ENCODE measurements at places on chromosomes 6 and 20.

- no peak for DNase-seq
Observed at GRCh38 chr6:143009851-143010250, 50.8 kb upstream of the AIG1 start.

DNA sequence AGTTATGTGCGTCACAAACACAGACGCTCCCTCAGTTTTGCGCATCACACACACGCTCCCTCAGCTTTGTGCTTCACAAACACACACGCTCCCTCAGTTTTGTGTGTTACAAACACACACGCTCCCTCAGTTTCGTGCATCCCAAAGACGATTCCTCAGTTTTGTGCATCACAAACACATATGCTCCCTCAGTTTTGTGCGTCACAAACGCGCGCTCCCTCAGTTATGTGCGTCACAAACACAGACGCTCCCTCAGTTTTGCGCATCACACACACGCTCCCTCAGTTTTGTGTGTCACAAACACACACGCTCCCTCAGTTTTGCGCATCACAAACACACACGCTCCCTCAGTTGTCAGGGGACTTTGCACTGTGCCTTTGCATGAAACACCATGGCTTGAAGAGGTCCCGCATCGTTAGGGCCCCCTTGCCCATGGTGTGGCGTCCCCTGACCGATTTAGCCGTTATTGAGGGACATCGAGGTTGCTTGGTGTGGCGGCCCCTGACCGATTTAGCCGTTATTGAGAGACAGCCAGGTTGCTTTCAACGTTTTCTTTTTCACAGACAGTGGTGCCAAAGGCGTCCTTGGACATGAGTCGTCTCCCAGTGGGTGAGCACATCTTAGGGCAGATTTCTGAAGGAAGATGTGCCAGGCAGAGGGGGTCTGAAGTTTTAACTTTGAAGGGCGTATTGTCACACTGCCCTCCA is 28.1 kb upstream of the MYT1 start:
- no peak for DNase-seq

DNA sequence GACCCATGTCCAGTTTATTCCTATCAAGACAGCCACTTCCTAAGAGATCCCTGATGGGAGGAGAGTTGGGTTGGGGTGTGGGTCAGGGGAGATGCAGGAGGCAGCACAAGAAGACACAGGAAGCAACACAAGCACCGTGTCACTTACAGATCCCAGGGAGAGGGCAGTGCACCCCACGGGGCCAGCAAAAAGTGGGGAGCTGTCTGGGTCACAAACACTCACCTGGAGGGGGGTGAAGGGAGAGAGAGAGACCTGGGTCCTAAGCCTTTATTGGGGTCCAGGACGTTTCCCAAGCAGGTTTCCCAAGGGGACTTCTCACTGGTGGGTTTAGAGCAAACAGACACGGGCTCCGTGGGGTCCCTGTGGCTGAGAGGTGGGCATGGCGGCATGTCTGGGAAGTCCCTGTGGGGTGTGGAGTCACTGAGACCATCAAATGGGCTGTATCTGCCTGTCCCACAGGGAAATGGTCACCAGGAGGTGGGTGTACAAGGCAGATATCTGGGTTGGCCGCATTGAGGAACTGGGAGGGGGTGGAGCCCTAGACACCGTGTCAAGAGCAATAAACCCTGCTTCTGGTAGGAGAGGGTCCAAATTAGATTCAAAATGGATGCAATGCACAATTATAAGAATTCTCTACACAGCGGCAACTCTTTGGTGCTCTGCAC is 1.6 kb upstream of the CD93 start:
- DNase-seq = no peak

DNA sequence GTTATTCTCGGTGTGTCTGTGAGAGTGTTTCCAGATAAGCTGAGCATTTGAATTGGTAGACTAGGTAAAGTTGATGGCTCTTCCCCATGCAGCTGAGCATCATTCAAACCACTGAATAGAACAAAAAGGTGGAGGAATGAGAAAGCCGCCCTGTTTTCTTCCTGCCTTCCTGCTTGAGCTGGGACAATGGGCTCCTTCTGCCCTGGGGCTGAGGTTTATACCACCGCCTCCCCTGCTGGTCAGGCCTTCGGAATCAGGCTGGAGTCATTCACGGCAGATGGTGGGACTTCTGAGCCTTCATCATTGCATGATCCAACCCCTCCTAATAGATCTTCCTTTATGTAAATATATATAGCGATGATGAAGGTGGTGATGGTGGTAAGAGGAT is 124.9 kb downstream of the ANKRD60 start:
- DNase-seq = no peak

GRCh38 chr6:114007516-114007915 is 36.6 kb upstream of the HDAC2 start:
- no peak for DNase-seq

- no peak for DNase-seq
Observed at GRCh38 chr20:43459022-43459942, 1.6 kb downstream of the SRSF6 start.

GRCh38 chr20:4247898-4248858 is 232.8 kb upstream of the RNF24 start:
- DNase-seq = no peak

DNA sequence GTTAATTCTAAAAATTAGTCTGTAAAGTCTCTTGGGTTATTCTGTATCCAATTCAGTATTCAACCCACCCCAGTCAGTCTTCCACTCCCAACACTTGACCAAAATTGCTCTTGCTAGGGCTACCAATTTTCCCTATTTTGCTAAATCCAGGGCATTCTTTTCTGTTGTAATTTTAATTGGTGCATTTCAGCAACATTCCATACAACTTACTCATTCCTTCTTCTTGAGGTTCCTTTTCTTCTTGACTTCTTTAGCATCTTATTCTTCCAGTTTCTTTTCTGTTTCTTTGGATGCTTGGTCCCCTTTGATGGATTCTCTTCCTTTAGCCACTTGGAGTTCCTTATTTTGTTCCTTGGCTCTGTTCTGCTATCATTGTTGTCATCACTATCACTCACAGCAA is 11.2 kb upstream of the GRM1 start:
- no peak for DNase-seq

DNA sequence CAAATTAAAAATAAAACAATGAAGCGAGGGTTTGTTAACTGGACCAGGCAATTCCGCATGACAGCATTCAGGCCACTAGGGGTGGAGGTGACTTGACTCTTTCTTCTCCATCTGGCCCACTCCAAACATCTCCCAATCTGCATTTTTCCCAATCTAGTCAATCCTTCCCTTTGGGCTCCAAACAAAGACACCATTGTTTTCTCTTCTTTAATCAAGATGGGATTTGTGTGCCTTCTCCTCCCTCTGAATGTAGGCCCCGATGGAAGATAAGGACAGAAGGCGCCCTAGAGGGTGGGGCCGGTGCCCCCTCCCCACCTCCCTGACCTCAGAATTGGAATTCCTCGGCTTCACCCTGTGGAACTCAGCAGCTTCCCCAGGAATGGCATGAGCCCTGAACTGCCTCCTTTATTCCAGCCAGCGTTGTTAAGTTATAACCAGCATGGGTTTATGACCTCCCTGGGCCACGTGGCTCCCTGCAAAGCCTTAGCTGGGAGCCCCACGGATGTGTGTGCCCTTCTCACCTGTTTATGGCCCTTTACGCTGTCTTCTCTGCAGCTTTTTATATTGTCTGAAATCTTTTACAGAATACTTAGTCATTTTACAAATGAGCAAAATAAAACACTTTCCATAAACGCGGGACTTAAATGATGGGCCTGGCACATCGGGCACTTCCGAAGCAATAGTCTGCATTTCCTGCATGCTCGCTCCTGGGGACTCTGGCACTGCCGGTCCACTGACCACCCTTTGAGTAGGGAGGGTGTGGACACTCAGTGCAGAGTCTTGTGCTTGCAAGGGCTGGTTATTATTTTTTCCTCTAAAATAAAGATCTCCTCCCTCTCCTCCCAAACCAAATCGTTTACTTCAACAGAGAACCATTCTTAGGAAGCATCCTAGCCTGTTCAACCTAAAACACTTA is 24.5 kb downstream of the OVOL2 start:
- DNase-seq = no peak

DNA sequence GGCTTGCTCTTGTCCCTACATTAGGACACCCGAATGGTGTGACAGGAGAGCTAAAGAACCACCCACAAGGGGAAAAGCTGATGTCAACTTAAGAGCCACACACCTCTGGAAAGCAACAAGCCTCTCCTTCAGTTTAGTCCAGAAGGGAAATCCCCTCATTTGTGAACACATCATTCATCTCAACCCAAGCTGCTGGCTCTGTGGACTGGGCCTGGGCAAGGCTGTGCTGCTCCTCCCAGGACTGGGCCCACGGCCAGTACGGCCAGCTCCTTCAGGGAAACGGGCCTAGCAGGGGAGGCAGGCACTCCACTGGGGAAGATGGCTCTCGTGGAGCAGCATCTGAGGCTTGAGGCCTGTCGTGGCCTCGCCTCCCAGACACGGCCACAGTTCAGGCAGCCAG is 12.8 kb upstream of the SLC4A11 start:
- no peak for DNase-seq

DNA sequence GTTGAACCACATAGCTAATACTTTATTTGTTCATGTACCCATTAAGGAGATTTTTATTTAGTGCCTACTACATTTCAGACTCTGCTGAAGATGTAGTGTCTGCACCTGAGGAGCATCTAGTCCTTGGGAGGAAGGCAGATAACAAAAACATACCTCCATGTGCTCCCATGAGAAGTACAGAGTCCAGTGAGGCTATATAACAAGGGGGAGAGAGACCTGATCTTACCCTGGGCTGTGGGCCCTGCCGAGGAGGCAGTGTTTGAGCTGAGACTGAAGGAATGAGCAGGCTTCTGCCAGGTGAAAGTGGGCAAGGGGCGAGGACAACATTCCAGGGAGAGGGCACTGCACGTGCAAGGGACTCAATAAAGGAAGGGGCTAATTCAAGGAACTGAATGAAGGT is 12.1 kb downstream of the MANBAL start:
- DNase-seq = no peak

DNA sequence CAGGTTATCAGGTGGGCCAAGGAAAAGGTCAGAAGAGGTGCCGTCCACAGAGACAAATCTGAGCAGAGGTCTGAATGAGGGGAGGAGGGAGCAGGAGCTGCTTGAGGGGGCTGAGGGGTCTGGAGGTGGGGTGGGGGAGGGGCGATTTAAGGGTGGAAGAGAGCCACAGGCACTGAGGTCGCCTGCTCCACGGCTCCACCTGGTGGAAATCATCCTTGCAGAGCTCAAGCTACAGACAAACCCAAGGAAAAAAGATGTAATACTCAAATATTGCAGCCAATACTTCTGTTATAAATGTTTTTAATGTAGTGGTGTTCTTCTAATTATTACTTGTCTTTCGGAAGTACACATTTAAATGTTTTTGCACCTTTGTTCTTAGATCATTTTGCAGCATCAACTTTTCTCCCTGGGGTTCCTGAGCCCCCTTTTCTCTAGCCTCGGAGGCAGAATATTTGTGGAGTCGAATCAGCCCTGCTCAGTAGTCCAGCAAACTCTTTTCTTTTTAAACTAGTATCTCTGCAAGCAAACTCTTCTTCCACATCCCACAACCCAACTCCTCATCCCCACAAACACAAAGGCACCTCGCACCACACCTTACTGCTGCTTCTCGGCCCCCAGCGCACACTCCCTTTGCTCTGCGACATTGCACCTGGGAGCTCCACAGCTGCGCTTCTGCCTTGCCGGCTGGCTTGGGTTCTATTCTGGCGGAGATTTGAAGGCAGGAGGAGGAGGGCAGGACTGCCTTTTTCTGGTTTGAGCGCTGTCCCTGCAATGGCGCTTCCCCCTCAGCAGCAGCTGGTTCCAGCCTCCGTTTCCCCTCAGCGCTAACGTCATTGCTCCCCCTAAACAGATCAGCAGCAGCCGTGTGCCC is 51.0 kb upstream of the TFAP2A start:
- DNase-seq = peak; percentile 57

DNA sequence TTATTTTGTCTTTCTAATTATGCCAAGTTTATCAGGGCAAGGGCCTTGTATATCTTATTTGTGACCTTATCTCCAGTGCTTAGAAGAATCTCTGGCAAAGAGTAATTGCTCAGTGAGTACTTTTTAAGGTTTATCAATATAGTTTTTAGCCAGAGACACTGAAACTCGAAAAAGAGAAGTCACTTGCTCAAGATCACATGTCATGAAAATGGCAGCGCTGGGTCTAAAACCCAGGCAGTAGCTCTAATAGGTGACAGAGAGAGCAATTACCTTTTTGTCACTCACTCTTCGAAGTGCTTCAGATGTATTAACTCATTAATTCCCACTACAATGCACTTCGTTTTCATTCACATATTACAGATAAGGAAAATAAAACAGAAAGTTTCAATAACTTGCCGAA is 667.5 kb downstream of the DOK5 start:
- DNase-seq = no peak

DNA sequence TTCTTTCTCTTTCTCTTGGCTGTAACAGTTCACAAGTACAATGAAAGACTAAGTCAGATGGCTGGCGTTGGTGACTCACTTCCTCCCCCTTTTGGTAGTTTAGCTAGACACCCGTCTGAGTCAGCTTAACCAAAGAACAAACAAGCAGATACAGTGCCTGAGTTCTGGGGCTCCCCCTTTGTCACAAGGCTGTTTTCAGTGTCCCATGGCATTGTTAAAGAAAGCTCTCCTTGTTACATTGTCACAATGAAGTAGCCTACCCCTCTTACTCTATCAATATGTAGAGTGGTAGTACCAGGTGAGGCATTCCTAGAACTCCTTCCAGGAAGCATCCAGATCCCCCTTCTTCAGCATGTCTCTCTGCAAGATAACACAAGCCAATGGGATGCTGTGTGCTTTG is 38.6 kb downstream of the KIAA0408 start:
- DNase-seq = peak; percentile 88

DNA sequence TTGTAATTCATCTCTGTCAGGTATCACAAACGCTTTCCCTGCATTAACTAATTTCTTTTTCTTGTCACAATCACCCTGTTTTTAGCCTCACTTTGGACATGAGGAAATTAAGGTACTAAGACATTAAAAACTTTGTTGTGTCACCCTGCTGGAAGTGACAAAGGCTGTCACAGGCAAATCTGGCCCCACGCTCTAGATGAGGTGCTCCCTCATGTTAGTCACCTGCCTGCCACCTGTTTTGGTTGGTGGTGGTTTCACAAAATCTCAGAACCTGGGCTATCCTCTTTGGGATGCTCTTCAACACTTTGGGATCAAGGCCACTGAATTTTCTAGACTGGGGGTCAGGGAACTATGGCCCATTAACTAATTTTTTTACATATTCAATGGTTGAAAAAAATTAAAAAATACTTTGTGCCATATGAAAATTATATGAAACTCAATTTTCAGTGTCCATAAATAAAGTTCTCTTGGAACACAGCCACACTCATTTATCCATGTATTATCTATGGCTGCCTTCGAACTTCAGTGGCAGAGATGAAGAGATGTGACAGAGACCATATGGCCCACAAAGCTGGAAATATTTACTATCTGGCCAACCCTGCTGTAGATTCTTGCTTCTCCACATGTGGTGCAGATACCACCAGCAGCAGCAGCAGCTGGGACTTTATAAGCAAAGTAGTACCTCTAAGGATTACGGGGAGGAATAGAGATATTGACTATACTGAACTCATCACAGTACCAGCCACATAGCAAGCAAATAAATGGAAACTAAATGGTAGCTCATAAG is 16.1 kb upstream of the TNFAIP3 start:
- no peak for DNase-seq

DNA sequence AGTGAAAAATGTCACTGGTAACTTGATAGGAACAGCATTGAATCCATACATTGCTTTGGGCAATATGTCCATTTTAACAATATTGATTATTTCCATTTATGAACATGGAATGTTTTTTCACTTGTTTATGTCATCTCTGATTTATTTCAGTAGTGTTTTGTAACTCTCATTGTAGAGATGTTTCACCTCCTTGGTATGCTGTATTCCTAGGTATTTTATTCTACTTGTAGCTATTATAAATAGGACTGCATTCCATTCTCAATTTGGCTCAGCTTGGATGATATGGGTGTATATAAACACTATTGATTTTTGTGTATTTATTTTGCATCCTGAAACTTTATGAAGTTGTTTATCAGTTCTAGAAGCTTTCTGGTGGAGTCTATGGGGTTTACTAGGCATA is 730.3 kb downstream of the DOK5 start:
- no peak for DNase-seq
